Activated naive CD8-positive, alpha-beta T cell treated with anti-CD3 and anti-CD28 coated beads, Interleukin-2, amount 10 ng/mL, durations not matched to agents 7 days and 5 days (primary cell): ENCODE measurements at places on chromosomes 12 and 14. TPM values are rescaled to one million over a fixed set of nuclear protein-coding genes. Genes with fewer than 3 reads are reported as not detected.

Gene RCOR1
- total RNA-seq = 24.3 TPM

Gene TEX22
- 6.4 TPM for total RNA-seq

Gene RPGRIP1
- total RNA-seq = not detected

Gene CAPZA3
- total RNA-seq = not detected

Gene GDF3
- total RNA-seq = not detected

Gene CD163
- total RNA-seq = 4.4 TPM

Gene TTC7B
- total RNA-seq = 5.9 TPM

Gene LARP4
- total RNA-seq = 40.6 TPM

Gene RTL1
- total RNA-seq = not detected

Gene NTF3
- total RNA-seq = not detected

Gene TAOK3
- 60.2 TPM for total RNA-seq

Gene AMIGO2
- 20.2 TPM for total RNA-seq

Gene KIAA0586
- 29.9 TPM for total RNA-seq

Gene NYNRIN
- 0.42 TPM for total RNA-seq

Gene ABHD4
- total RNA-seq = 17.9 TPM

Gene KLHDC1
- 5.6 TPM for total RNA-seq

Gene GUCY2C
- total RNA-seq = not detected

Gene CD4
- total RNA-seq = 3.0 TPM

Gene LRRK2
- 0.40 TPM for total RNA-seq

Gene ST8SIA1
- 15.4 TPM for total RNA-seq

Gene C12orf56
- not detected for total RNA-seq

Gene NKX2-1
- total RNA-seq = not detected

Gene RNF212B
- not detected for total RNA-seq

Gene FITM1
- 1.7 TPM for total RNA-seq

Gene SLC25A21
- total RNA-seq = not detected

Gene CLEC1A
- not detected for total RNA-seq

Gene GPR65
- 23.6 TPM for total RNA-seq

Gene RGS6
- 0.08 TPM for total RNA-seq

Gene NAB2
- total RNA-seq = 13.1 TPM

Gene HOMEZ
- 11.8 TPM for total RNA-seq

Gene SPRYD4
- 3.9 TPM for total RNA-seq

Gene TOMM20L
- not detected for total RNA-seq
